Amygdala (tissue), 56 donors: ENCODE measurements at places on chromosomes 6 and 20.
A peak's percentile ranks its signal among the peaks of the same experiment; 100 is the strongest.

DNA sequence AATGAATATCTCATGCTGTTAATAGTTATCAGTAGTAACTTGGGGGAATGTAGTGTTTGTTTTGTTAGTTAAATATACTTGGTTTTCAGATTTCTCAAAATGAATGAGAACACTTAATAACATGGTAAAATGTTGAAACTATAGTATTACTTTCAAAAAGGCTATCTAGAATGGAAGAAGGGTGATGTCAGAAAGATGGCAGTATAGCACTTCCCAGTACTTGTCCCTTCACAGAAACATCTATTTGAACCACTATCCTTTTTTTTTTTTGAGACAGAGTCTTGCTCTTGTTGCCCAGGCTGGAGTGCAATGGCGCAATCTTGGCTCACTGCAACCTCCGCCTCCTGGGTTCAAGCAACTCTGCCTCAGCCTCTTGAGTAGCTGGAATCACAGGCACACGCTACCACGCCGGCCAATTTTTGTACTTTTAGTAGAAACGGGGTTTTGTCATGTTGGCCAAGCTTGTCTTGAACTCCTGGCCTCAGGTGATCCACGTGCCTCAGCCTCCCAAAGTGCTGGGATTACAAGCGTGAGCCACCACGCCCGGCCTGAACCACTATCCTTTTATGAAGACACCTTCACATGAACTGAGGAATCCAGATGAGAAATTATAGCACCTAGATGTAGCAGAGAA, 4.7 kb upstream of the ECHDC1 start:
- DNase-seq: no peak

DNA sequence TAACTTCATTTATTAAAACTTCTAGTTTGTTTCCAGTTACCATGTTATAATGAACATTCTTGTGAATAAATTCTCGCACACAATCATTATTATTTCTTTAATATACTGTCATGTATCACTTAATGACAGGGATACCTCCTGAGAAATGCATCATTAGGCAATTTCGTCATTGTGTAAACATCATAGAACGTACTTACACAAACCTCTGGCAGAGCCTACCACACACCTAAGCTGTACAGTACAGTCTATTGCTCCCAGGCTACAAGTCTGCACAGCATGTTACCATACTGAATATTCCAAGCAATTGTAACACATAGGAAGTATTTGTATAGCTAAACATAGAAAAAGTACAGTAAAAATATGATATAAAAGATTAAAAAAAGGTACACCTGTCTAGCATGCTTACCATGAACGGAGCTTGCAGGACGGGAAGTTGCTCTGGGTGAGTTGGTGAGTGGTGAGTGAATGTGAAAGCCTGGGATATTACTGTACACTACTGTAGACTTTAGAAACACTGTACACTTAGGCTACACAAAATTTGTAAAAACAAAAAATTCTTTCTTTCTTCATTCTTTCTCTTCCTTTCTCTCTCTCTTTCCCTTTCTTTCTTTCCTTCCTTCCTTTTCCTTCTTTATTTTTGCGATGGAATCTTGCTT, 268.2 kb upstream of the SOX4 start:
- no peak for DNase-seq

DNA sequence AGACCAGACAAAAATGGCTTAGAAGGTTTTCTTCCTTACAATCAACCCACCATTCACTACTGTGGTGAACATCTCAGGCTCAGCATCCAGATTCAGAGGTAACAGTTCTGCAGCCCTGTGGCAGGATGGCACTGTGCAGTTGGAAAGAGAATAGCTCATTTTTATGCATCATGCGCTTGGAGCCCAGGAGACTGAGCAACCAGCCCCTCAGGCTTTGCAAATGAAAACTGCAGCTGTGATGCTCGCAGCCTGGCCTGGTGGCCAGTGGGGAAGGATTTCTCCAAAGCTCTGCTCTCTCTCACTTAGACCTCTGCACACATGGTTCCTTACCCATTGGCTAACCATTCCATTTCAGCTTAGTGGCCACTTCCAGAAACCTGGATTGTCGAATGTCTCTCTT, 45.8 kb downstream of the GABRR2 start:
- no peak for DNase-seq

GRCh38 chr6:36079601-36080000, 50.7 kb upstream of the MAPK13 start:
- DNase-seq: no peak

DNA sequence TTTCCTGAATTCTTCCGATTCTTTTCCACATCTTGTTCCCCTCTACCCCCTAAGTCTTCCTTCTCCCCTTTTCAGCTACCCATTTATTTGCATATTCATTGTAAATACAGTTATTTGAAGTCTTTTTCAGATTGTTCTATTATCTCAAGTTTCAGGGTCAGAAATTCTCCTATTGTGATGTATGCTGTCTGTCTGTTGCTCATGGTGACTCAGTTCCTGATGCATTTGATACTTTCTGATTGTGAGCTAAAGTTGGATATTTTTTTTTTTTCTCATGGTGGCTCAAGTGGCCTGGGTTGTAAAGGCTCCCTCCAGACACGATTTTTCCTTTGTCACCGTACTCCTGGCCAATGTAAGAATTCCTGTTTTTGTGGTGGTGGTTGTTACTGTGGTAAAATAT, 4.9 kb upstream of the PI16 start:
- DNase-seq: no peak

DNA sequence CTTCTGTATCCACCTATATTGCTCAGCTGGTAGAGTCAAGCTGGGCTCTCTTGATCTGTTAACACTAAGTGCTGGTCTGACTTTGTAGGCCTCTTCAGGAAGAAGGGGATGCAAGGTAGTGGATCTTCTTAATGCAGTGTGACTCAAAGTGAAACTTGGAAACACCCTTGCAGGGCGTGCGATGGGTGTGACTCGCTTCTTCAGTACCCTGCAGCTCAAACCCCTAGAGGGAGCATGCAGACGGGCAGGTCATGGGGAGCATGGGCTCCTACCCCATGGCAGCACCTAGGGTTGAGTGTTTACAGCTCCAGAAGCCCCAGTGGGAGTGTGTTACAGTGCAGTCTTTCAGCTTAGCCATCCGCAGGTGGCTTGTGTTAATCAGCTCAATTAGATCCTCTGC, 757 bp upstream of the SAMD3 start:
- DNase-seq: no peak

DNA sequence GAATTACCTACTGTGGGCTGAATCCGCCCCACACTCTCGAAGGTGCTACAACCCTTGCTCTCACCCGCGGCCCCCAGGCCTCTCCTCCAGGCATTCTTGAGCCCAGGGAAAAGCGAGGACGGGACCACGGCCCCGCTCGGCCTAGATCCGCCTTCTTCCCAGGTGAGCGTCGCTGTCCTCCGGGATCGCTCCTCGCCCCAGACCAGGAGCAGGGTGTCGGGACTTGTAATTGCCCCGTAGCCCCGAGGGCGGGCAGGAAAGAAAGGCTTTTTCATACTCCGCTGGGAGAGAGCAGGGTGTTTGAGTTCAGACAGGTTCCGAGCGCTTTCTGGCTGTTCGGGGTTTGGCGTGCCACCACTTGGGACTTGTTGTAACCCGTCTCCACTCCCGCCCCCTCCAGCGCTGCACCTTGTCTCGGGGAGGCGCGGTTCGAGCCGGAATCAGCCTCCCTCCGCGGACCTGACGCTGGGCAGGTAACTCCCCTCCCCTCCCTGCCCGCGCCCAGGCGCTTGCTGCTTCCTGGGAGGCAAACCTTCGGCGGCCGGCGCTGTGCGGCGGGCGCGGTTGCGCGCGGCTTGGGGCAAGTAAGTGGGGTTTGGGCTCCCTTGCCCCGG, at the start of gene FAM83B:
Gene FAM83B, plus strand, starts transcription at position 529 of the 614 bp plus-strand sequence. CDS start 23,476 bp downstream, outside the sequence.
- no peak for DNase-seq

- peak; percentile 5 for DNase-seq
These were observed 114.2 kb downstream of the SNX5 start for GRCh38 chr20:17854307-17854903.

- no peak for DNase-seq
These were observed 161.8 kb downstream of the IBTK start for GRCh38 chr6:82085701-82086100.

GRCh38 chr6:45959534-45960145, 56.0 kb downstream of the CLIC5 start:
- no peak for DNase-seq
